ENCODE measurements at places on chromosomes 4 and X. TPM values are rescaled to one million over a fixed set of nuclear protein-coding genes. Genes with fewer than 3 reads are reported as not detected.

Gene PNMA6A
- 0.08 TPM for total RNA-seq

Gene IBSP
- not detected for total RNA-seq

Gene MEPE
- not detected for total RNA-seq

Gene ASB5
- not detected for total RNA-seq

Gene HEPH
- not detected for total RNA-seq

Gene SLBP
- 117 TPM for total RNA-seq

Gene CABS1
- not detected for total RNA-seq
